ENCODE measurements at places on chromosomes 1 and 21.
A peak's percentile ranks its signal among the peaks of the same experiment; 100 is the strongest.

- DNase-seq = no peak
Measured at GRCh38 chr1:225451840-225452515, 24.1 kb upstream of the LBR start.

- DNase-seq = no peak
Measured at GRCh38 chr1:31586376-31587327, 10.3 kb downstream of the TINAGL1 start.

GRCh38 chr1:243667591-243667990 lies 182.5 kb downstream of the AKT3 start:
- DNase-seq = no peak

DNA sequence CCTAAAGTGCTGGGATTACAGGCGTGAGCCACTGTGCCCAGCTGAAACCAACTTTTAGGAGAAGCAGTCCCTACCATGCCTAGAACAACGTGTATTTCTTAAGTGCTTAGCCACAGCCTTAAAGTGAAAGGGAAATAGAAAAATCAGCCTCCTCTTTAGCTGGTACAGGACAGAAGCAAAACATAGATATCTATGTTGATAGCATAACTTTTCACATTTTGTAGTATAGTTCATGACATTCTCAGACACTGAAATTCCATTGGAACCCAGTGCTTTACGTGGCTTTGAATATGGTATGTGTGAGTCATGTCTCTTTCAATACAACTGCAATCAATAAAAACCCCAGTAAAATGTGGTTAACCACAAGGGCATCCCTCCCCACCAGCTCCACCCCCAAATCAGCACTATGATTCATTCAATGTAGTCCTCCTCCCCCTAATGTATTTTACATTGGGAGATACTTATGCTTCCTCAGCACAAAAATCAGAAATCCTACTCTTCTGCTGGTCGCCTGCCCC lies 32.1 kb downstream of the TGFB2 start:
- peak; percentile 29 for DNase-seq

- no peak for DNase-seq
Measured at GRCh38 chr1:88036345-88037014, 647.6 kb upstream of the PKN2 start.

DNA sequence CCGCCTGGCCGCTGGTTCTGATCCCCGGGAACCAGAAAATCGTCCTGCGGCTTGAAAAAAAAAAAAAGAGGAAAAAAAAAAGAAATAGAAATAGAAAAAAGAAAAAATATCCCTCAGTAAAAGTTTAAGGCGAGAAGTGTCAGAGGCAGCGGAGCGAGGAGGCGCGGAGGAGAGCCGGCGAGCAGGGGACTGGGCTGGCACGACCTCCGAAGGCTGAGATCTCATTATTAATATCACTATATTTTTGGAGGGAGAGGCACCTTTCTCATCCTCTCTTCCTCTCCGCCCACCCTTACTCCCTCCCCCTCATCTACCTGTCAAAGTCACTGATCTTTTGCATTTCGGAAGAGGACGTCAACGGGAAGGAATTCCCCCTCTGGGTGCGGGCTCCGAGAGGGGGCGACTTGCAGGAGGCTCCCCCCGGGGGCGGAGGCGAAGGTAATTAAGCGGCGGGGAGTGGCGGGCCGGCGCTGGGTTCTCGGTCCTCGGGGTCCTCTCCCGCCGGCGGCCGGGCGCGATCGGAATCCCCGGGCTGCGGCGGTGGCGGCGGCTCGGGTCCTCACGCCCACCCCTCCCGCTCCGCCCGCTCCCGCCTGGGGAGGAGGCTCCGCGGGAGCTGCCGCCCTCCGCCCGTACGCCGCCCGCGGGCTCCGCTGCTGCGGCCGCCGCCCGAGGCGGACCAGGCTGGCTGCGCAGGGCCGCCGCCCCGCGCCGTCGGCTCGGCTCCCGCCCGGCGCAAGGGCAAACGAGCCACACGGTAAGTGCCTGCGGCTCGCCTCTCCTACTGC lies at the start of gene NTNG1:
Gene NTNG1 (plus strand): TSS at position 337 of the 788 bp plus-strand sequence.
- DNase-seq = no peak

DNA sequence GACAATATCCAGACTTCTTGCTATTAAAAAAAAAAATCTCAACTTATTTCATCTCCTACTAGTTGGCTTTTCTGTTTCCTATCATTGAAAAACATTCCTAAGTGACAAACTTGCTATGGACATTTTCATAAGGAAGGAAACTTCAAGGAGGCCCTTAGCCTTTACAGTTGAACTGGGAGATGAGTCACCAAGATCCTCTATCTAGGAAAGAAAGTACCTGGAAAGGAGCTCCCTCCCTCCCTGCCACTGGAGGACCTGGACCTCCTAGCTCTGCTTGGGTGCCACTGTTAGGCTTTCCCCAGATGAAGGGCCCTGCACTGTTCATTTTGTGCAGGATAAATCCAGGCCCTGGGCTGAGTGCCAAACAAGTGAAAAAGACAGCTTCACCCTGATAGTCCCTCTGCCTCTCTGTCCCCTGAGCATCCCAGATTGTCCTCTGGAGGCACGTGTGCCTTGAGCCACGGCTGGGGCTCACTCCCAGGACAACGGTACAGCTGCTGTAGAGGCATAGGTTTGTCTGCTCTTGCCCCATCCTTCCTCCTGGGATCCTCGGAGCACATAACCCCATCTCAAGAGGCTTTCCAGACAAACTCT lies 40.2 kb upstream of the SOX13 start:
- DNase-seq = no peak

DNA sequence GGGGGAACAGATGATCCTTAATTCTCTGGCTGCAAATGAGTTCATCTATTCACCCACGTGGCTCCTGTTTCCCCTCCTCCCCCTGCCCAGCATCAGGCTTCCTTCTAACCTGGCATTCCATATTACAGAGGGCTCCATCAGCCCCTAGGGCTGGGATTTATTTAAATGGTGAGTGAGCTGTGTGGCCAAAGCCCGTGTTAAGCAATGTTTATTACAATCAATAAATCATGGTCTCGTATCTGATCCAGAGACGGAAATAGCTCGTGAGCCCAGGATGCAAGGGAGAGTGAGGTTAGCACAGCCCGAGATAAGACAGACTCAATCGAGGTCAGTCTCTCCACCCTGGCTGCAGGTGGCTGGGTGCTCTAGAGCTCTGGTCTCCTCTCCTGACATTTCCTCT lies 43.1 kb upstream of the IGSF21 start:
- no peak for DNase-seq

GRCh38 chr1:226730836-226731235 lies 8.2 kb downstream of the ITPKB start:
- no peak for DNase-seq

GRCh38 chr1:36814774-36815173 lies 219.5 kb downstream of the GRIK3 start:
- no peak for DNase-seq

DNA sequence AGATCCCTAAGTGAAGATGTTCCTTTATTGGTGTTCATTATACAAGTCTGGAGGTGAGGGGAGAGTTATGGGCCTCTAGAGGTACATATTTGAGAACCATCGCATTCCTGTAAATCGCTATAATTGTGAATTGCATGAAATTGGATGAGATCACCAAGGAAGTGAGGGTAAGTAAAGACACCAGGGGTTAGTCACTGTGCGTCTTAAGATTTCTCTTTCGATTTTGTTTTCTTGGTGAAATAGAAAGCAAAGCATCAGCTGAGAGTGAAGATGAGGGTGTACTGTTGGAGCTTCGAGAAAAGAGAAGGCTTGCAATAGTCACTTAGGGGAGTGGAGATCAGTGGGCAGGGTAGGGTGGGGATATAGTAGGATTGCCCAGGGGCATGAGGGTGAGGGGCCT lies 82.1 kb downstream of the RAVER2 start:
- no peak for DNase-seq

DNA sequence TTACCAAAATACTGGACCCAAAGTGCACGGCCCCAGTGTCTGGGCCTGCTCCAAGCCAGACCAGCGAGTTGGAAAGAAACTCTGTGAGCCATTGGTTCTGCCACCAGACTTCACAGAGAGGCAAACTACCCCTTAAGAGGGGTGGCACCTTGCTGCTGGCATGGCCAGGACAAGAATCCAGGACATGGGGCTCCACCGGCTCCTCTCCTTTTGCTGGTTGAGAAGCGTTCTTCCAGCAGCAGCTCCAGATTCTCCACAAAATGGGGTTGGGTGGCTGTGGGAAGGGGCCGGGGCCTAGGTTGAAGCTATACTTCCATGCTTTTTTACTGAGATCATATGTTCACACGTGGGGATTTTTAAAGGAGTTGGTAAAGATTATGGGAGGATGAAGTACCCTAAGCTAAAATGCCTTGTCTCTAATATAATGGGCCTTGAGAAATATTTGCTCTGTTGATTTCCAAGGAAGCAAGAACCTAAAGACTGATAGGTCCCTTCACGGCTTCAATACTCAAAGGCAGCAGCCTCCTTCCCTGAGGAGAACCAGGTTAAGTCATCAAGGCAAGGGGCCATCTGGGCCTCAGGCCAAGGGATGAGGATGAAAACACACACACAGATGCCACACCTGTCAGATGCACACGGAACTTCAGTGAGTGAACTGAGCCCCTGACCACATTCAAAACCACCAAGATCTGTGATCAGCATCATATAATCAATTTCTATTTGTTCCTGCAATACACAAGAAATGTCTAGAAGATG lies 3.1 kb downstream of the C1orf198 start:
- no peak for DNase-seq
